ENCODE measurements at places on chromosomes 12 and 14.

DNA sequence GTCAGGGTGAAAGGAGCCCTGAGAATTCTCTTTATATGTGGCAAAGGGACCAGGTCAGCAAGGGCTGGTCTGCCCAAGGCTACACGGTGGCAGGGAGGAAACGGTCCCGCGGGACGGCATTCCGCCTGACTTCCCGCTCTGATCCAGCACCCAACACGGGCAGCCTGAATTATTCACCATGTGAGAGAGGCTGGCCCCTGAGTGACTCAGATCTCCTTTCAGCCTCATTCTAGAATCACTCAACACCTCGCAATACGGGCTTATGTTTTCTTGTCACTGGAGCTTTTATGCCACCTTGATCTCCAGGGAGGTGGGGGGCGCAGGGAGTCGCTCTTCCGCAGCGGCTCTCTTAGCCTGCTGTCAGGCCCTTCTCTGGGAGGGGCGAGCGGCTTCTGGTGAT lies 8.5 kb downstream of the LRTM2 start:
- DNase-seq = no peak

- DNase-seq = peak; percentile 58
These were observed 39.9 kb downstream of the PRPF40B start for GRCh38 chr12:49662998-49663843.

GRCh38 chr14:103561381-103562178 lies 877 bp downstream of the BAG5 start:
- peak; percentile 31 for DNase-seq

DNA sequence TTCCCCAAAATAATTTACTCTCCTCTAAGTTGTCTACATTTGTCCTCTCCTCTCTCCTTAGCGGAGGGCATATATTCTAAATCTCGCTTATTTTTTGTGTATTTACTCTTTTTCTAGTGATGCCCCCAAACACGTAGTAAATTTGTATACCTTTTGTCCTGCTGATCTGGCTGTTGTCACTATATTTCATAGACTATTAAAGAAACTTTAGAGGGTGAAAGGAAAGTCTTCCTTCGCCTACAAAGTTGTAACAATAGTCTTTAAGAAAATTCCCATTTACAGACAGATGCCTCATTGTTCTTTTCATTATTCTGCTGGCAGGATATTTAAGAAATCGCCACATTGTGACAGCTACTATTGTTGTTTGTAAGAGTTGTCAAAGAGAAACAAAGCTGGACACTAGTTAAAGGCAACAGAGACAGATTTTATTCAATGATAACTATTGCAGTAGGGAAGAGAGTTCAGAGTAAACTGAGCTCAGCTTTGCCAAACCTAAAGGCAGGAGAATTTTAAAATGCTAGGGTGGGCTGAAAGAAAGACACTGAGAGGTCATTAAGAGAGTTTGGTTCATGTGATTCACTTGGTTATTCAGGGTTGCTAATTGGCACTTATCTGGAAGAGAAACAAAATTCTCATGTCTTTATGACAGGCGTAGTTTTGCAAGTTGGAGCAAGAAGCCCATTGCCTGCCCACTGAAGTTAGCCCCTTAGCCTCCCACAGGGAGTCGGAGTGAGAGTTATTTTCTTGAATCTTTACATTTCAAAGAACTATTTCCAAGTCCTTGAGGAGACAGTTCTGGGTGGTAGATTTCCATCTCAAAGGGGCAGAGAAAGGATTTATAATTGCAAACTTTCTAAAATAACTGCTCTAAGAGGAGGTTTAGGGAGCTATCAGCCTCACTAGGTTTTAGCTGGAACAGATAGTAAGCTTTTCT lies 1272.5 kb upstream of the SEL1L start:
- no peak for DNase-seq

DNA sequence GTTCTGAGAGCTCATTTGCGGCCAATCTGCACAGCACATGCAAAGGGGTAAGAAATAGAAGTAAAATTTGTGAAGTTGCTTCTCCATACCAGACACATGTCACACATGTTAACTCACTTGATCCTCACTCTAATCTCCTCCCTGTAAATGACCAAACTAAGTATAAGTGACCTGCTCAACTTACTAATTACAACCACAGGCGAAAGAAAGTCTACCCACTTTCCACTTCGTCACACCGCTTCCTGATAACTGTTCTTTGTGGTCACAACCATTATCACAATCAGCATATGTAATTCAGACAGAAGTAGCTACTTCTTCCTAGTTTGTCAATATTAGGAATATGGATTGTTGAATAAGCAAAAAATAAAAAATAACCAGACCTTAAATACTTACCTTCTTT lies 293.7 kb upstream of the CLEC14A start:
- no peak for DNase-seq

GRCh38 chr12:103626498-103626897 lies 39.4 kb downstream of the STAB2 start:
- no peak for DNase-seq

DNA sequence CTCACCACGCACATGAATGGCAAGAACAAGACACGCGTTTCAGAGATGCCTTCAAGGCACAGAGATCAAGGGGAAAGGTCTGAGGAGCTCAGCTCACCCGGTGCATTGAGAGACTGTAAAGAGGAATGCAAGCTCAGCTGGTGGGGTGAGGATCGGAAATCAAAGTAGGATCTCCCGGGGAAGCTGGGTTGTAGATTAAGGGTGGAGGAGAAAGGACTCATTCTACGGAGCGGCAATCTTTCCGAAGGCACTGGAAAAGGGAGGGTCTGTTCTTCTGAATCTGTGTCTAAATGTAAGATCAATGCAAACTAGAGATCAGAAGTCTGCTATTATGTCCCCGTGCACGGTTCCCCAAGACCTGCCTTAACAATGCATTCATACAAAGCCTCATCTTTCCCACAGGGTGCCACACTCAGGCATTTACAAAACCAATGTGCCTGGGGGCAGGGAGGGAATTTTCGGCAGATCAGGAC lies 41.6 kb upstream of the PYGL start:
- no peak for DNase-seq
